Hypothalamus (tissue), 51 donors: ENCODE measurements at places on chromosomes 2 and 18.

DNA sequence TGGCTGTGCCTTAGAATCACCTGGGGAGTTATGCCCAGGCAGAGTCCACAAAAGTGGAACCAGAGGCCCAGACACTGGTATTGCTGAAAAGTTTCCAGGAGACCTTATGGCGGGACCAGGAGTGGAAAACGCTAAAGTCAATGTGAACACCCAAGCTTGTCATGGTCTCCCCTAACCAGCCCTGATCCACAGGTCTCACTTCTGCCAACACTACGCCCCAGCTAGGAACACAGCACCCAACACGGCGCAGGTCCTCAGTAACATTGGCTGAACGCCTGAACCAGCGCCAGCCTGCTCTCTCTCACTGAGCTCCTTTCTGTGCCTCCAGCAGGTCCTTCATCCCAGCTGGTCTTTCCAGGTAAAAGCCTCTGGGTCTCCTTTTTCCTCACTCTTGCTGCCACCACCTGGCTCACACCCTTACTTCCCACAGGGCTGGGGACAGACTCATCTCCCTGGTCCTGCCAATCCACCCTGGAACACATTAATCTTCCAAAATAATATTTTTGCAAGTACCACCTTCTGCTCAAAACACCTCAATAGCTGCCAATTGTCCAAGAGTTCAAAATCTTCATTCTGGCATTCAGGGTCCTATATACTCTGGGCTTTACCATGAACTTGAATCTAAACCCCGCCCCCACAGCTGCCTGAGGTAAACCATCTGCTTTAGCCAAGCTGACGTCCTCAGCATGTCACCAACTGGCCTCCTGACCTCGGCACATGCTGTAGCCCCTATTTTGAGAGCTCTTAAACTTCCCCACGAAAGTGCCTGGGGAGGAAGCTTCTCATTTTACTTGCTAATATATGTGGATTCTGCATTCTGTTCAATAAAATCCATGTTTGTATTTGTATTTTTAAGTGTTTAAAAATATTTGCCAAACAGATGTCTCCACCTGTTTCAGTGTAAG is 34.6 kb downstream of the ADCY3 start:
- no peak for DNase-seq

- DNase-seq, result no peak
These were observed 114.9 kb downstream of the QPCT start for GRCh38 chr2:37459095-37459981.

DNA sequence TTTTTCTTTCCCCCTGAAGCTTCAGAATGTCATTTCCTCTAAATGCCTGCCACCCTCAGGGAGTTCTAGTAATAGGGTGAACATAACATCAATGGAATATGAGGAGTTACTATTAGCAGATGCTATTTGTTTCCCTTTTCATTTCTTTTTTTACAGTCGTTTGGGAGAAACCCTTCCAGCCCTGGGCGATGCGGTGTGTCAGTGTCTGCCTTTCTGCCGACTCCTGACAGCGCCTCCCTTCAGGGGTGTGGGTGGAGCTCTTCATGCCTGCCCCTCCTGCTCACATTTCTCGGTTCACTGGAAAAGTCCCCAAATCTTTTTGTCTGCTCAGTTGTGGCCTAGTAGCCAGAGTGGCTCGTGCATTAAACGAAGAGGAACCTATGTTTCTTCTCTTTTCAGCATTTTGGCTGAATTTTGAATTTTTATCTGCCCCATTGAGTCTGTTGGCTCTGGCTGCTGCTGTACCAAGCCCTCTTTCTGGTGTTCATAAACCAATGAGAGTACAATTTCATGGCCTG is 72.3 kb downstream of the FMNL2 start:
- DNase-seq, result peak; percentile 46

DNA sequence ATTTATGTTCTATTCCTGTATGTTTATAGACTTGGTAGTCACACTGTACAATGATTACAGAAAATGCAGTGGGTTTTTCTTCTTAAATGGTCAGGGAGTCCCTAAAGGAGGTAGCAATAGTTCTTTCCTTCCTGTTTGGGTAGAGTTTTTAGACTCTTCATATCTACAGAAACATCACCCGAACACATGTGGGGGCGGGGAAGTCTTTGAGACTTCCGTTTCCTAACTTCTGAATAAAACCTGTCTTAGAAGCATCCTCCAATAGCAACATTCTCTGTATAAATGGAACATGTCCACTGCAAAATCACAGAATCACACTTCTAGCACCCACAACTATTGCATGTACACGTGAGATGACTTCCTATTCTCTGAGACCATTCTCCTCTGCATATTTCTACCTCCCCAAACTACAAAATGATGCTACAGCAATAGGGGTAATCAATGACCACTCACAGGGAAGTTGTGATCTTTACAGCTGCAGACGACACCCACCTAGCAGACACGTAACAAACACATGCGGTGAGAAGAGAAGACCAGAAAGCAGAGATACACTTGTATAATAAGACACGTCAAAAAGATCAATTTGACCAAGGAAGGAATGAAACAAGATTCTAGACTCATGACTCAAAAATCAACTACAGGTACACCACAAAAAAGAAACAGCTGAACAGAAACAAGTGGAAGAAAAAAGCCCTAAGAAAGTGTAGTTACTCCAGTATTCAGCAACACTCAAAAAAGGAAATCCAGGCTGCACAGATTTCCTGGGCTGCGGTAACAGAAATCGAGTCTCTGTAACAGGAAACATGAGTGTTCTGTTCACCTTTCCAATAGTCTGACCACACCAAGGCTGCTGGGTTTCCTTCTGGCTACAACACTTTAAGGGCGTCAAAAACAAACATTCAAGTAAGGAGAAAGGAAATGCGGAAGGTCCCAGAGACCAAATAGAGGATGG is 120.4 kb downstream of the ZNF516 start:
- DNase-seq, result no peak

GRCh38 chr2:164737612-164738081 is 104.0 kb downstream of the COBLL1 start:
- DNase-seq, result peak; percentile 2

DNA sequence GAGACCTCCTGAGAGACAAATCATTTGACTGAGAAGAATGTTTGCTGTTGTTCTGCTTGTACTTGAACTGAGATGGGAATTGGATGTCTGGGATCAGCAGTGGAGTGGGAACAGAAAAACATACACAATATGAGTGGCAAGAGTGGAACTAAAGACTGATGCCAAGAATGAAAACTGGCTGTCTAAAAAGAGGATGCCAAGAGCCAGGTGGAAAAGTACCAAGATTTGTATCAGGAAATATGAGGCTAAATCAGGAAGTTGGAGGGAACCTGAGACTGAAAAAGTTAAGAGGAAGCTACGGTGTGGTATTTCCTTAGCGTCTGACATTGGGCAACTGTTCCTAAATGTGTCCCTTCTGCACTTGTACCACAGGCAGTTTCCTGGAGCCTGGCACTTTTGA is 440.9 kb upstream of the CELF4 start:
- no peak for DNase-seq

DNA sequence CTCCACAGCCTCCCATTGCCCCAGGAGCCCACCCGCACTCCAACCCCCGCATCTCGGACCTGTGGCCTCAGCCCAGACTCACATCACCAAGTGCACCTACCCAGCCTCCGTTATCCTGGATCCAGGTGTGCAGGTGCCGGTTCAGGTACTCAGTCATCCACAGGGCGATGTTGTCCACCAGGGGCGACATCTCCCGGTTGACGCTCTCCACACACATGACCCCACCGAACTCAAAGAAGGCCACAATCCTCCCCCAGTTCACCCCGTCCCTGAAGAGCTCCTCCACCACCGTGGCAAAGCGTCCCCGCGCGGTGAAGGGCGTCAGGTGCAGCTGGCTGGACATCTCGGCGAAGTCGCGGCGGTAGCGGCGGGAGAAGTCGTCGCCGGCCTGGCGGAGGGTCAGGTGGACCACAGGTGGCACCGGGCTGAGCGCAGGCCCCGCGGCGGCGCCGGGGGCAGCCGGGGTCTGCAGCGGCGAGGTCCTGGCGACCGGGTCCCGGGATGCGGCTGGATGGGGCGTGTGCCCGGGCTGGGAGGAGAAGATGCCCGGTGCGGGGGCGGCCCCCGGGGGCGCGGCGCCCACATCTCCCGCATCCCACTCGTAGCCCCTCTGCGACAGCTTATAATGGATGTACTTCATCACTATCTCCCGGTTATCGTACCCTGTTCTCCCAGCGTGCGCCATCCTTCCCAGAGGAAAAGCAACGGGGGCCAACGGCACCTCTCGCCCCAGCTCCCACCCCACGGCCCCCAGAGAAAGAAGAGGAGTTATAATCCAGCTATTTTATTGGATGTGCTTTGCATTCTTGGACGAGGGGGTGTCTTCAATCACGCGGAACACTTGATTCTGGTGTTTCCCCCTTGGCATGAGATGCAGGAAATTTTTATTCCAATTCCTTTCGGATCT is 1.3 kb downstream of the BCL2 start:
- peak; percentile 68 for DNase-seq

DNA sequence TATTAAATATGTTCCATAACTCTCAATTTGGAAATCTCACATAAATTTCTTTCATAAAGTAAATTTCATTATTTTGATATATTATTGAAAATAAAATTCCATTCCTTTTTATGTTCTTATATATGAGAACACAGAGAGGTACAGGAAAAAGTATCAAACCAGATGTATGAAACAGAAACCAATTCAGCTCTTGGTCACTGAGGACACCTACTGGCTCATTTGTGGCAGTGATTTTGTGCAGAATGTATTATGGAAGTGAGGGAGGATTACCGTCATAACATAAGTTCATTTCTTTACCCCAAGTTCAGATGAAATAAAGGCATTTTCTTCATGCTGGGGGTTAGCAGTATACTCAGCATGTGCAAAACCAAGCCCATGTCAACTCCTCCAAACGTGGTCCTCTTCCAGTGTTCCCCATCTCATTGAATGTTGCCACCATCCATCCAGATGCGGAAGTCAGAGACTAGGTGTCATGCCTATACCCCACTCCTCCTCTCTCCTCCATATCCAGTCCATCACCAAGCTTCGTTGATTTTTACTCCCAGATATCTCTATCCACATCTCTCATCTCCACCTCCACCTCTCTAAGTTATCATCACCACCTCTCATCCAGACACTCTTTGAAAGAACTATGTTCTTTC is 41.7 kb upstream of the MALL start:
- peak; percentile 5 for DNase-seq

GRCh38 chr2:52558265-52558664 is 1209.3 kb upstream of the CHAC2 start:
- no peak for DNase-seq

DNA sequence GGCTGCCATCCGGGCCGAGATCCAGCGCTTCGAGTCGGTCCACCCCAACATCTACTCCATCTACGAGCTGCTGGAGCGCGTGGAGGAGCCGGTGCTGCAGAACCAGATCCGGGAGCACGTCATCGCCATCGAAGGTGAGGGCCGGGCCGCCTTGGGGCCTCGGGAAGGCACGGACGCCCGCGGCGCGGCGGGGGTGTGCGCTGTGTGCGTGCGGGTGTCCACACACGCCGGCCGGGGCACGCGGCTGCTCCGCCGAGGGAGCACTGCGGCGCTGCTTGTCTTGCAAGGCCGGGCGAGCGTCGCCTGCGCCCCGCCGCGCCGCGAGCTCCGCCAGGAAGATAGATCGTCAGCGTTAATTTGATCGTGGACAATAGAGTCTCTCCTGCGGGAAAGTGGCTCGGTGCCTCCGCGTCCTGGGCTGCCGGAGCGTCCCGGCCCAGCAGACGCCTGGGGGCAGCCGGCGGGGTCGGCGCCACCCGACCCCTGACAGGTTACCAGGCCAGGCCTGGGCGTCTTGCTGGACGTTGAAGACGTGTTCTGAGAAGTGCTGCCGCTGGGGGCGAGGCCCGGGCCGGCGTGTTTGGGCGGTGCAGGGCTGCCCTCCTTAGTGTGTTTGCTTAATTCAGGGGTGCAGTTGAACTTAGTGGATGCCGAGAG is 1.0 kb downstream of the AGAP1 start:
- DNase-seq, result peak; percentile 35

- DNase-seq, result no peak
These were observed 309.8 kb downstream of the ZEB2 start for GRCh38 chr2:144210076-144210475.

- no peak for DNase-seq
These were observed 245.5 kb downstream of the MYCN start for GRCh38 chr2:16185801-16186272.

- DNase-seq, result no peak
These were observed 99.6 kb downstream of the SGPP2 start for GRCh38 chr2:222523783-222524544.

GRCh38 chr2:218245214-218245613 is 15.6 kb upstream of the GPBAR1 start:
- no peak for DNase-seq

DNA sequence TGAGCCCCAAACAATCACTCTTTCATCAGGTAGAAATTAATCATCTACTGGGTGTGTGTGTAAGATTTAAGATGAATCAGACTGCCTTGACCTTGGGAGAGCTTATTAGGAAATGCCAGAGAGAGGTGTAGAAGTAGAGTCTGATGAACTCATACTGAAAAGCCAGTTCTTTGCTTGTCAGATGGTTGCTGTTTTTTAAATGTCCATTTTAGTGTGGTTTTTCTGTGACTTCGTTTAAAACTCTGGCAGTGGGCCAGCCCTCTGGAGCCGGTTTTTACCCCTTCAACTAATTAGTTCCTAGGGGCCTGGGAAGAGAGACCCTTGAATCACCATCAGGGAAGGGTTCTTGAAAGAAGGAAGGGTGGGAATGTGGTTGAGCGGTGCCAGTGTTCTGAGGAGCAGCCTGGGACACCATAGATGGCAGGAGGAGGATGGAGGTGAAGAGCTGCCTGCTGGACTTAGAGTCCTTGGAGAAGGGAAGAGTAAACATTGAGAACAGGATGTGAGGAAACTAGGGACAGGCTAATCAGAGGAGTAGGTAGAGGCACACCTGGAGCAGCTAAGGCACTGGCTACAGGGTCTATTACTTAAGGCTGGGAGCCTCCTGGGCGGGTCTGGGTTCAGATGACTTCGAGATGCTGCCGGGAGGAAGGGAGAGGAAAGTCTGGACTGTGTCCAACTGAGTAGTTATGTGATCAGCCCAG is 66.1 kb downstream of the LRRFIP1 start:
- DNase-seq, result no peak

- DNase-seq, result no peak
These were observed 46.4 kb upstream of the SPP2 start for GRCh38 chr2:234003972-234004617.

DNA sequence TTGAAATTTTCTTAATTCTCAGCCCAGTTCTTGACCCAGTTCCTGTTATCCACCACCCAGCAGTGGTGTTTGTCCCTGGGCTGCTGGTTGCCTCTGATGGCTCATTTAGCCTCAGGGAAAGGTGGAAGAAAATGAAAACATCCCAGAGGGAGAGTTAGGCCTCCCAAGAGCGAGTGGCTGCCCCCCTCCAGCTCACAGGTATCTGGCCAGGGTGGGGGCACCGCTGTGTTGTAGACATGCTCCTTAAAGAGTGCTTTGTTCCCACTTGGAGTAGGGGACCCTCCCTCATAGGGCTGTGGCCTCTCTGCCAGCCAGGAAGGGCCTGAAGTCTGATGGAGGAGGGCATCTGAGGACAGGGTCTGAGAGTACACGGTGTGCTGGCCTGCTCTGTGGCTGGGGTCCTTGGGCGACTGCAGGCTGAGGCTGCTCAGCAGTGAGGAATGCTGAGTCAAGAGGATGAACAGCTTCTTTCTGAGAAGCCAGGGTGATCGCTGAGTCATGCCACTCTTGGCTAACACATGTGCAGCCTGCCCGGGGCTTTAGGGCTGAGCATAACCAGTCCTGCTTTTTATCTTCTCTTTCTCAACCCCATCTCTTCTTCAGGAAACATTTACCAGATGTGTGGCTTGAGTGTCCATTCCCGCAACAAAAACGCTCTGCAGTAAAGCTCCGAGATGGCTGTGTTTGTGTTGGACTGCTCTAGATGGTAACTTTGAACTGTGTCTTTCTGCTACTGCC is 72.3 kb downstream of the IL1R2 start:
- DNase-seq, result peak; percentile 27

GRCh38 chr2:190488516-190489233 is 45.8 kb downstream of the NEMP2 start:
- no peak for DNase-seq

- no peak for DNase-seq
These were observed 43.9 kb downstream of the WDR75 start for GRCh38 chr2:189485146-189485545.
